NCI-H510A treated with DMSO at 0.1 percent for 48 hours (cell line): ENCODE measurements at places on chromosomes 11 and 22.

- no peak for DNase-seq
These were observed 26.0 kb downstream of the NEAT1 start for GRCh38 chr11:65448418-65449105.

GRCh38 chr11:3932698-3933097 is 77.2 kb downstream of the STIM1 start:
- DNase-seq: no peak

GRCh38 chr22:38652859-38653258 is 3.3 kb downstream of the FAM227A start:
- DNase-seq: peak; percentile 11

DNA sequence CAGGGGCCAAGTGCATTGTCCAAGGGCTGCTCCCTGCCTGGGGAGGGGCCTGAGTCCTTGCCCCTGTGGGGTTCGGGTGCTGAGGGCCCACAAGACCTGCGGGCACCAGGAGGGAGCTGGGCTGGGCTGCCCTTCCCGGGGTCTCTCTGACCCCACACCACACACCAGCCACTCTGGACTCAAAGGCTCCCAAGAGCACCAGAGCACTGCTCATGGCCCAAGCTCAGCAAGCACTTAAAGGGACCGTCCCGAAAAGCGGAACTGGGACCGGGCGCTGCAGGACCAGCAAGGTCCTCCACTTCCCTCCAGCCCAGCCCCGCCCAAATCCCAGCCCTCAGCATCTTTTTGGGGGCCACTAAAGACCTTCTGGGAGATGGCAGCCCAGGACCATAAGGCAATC is 5.3 kb downstream of the LSP1 start:
- DNase-seq: no peak

DNA sequence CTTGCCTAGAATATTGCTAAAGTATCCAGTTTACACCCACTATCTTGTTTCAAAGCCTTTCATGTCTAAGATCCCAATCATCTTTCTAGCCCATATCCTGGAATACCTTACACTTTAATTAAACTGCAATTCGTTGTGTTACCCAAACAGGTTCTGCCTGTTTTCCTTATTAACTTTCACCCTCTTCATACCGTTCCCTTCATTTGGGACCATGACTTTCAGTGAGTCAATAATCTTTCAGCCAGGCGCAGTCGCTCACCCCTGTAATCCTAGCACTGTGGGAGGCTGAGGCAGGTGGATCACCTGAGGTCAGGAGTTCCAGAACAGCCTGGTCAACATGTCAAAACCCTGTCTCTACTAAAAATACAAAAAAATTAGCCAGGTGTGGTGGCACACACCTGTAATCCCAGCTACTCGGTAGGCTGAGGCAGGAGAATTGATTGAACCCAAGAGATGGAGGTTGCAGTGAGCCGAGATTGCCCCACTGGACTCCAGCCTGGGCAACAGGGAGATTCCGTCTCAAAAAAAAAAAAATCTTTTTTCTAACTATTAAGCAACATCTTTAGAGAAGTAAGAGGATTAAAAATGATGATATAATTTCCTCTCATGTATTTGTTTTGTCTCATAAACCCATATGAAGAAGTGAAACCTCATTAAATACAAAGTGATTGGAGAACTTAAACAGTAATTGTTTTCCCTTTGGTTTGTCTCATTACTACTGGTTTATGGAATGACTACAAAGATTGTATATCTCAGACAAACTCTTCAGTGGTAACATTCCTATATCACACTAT is 20.7 kb downstream of the DMC1 start:
- DNase-seq: peak; percentile 9

GRCh38 chr11:34639545-34639944 is 18.7 kb downstream of the EHF start:
- DNase-seq: no peak

DNA sequence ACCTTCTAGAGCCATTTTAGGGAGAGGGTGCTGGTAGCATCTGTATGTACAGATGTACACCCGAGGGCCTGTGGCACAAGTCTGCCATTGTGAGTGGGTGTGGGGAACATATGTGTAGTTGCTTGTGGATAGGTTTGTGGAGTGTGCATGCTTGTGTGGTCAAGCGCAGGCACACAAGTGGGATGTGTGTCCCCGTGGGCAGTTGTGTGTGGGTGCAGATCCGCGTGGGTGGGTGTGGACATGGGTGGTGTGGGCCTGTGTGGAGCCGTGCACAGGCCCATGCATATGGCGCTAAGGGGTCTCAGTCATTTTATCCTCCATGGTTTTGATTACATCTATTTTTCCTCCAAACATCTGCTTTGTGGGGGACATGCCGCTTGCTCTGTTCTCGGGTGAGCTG is 28.8 kb downstream of the ALX4 start:
- no peak for DNase-seq

DNA sequence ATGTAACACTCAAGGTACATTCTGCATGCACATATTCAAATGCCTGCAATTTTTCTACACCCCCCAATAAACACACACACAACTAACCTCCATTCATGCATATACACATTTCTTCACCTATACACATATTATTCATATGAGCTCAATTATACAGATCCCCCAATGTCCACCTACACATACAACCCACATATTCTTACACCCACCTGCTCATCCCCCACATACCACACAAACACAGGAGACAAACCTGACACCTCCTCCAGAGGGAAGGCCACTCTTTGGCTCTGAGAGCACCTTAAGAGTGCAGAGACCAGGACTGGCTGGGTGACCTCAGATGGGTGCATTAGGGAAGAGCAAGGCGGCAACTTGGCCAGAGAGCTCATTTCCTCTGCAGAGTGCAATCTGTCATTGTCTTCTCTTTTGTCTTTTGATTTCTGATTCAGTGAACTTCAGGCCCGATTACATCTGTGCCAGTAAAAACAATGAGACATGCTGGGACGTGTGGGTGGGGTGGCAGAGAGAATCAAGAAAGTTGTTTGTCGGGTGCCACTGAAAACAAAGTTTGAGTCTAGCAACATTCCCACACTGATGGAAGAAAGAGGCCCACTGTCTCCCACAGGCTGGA is 208.4 kb downstream of the NXPE2 start:
- peak; percentile 10 for DNase-seq

DNA sequence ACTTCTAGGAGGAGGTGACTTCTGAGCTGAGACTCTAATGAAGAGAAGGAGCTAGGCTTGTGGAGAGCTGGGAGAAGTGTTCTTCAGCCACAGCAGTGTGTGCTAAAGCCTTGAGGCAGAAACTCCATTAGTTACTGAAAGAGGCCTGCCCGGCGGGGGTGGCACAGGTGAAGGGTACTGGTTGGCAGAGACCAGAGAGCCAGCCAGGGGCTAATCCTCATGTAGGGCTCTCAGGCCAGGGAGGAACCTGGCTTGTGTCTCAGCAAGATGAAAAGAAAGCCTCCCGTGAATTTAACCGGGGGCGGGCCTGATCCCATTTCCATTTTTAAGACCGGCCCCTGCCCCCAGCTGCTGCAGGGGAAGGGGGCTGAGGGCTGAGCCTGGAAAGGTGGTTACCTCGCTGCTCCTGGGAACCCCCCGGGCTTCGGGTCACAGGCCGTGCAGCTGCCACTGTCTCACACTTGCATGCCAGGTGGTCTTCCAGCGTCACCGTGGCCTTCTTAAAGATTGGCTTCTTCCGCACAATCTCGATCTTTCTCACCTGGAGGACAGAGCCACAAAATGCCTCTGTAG is 15.0 kb downstream of the PDGFB start:
- DNase-seq: no peak

GRCh38 chr11:62600367-62601121 is 1.1 kb downstream of the MTA2 start:
- DNase-seq: no peak

GRCh38 chr22:39264349-39265038 is 19.7 kb upstream of the PDGFB start:
- DNase-seq: no peak

DNA sequence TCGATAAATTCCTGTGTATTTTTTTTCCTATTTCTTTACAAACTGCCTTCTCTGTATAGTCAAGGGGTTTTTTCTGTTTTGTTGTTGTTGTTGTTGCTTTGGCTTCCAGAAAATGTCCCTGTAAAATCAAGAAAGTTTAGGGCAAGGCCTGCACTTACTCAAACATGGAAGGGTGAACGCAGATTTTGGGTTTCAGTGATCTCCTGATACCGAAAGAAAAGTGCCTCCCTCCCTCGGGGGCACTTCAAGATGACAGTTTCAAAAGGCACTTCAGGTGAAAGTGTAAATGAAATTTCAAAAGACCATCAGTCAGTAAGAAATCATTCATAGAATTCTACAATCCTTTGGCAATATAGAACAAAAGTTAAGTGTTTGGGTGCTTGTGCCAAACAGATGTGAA is 43.4 kb upstream of the TMPRSS4 start:
- no peak for DNase-seq

DNA sequence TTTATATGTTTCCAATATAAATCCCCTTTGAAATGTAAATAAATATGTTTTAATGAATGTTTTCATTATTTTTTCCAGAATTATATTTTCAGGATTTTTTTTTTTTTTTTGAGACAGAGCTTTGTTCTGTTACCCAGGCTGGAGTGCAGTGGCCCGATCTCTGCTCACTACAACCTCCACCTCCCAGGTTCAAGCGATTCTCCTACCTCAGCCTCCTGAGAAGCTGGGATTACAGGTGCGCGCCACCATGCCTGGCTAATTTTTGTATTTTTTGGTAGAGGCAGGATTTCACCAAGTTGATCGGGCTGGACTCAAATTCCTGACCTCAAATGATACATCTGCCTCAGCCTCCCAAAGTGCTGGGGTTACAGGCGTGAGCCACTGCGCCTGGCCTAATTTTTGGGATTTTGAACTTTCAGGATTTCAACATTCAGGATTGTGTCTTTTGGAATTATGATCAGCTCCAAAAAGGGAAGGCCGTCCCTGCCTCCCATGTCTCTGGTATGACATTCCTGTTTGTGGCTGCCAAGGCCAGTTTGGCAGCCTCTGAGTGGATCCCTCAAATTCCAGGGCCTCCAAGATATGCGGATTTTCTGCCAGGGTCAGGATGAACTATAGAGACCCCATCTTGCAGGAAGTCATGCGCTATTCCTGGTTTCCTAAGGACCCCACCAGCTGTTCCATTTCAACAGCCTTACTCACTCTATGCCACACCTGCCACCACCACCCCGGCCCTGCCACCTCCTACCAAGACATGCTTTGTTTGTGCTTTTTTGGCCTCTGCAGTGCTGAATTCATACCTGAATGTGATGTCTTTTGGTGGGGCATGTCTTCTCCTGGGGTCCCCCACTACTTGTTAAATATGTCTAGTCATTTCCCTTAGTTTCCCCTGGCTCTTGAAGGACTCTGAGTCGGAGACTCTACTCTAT is 21.9 kb upstream of the TMPRSS4 start:
- no peak for DNase-seq

DNA sequence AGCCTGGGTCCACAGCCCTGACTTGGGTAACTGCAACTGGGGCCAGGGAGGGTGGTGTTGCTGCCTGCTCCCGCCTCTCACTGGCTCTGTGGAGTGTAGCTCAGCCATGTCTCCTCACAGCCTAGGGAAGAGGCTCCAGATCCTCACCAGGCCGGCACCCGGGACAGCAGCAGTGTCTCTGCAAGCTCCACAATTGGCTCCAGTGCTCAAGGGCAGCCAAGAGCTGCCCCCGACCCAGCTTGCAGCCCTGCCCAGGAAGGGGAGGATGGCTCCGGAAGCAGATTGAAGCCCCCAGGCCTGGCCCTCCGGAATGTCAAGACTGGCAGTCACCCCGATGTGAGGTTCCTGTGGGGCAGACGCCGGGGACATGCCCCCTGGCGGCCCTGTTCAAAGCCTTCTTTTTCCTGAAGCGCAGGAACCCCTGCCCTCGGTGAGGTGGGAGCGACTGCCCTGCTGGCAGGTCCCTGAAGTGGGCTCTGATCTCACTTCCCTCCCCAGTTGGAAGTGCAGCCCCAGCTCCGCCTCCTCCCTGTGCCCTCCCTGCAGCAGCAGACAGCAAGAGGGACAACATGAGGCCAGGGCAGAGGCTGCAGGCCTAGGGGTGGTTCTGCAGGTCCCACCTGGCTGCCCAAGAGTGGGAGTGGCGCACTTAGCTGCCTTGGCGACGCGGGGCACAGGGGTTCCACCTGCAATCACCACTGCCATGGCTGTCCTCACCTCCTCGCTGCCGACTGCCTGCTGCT is 816.2 kb upstream of the LUZP2 start:
- no peak for DNase-seq

DNA sequence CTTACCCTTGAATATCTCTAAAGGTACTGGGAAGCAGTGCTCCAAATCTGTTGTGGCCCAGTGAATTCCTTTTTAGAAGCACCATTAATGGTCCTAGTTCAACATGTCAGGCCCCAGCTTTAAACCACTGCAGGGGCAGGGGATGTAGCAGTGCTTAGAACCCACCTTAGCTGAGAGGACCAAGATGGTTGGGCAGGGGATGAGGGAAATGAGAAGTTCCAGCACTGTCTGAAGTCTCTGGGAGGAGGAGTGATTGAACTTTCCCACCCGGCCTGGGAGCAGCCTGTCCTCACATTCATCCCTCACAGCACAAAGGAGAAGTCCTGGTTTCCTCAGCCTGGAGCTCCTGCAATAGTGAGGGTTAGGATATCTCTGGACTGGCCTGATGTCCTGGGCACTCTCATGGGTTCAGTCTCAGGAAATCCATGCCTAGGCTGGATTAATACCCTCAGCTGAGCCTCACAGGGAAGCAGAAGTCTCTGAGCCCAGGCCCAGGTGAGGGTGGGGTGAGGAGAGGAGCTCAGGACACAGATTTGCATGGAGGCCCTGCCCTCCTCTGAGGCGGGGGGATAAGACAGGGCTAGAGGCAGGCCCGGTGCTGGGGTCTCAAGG is 28.6 kb upstream of the PRAME start:
- DNase-seq: no peak

DNA sequence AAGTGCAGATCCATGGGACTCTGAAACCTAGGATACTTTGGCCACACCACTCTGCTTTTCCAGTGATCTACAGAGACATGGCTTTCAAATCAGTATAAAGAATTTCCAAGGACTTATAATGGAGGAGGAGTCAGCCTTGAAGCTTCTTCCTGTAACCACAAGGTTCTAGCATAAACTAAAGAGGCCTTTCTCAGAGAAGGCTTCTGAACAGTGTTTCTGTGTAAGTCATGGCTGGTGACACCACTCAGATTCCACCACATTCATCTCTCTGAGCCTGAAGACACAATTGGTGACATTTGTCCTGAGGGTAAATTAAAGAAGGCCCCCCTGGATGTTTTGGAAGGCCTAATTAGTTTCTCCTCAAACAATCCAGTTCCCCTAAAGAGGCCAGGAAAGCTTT is 29.0 kb upstream of the ADORA2A start:
- no peak for DNase-seq

- DNase-seq: no peak
These were observed 6.5 kb upstream of the NUP160 start for GRCh38 chr11:47854667-47855066.

GRCh38 chr11:64118876-64119665 is 46.8 kb downstream of the MACROD1 start:
- no peak for DNase-seq
